ENCODE measurements at places on chromosomes 1 and 21.

DNA sequence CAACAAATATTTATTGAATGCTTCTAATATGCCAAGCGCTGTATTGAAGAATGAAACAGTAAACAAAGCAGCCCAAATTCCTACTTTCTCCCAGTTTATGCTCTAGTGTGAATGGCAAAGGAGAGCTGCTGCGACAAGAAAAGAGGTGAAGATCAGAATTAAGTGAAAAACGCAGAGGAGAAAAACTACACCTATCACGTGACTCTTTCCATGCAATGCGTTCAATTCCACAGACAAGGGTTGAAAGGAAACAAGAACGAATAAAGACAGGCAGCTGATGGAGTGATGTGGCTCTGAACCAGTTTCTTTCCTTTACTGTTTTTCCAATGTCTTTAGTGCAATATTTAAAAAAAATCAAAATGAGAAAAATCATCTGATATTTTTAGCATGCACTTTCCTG is 23.6 kb downstream of the MT1HL1 start:
- DNase-seq: no peak

GRCh38 chr1:149933208-149933607 is 3.5 kb downstream of the MTMR11 start:
- DNase-seq: no peak

GRCh38 chr1:162055062-162055461 is 14.4 kb upstream of the NOS1AP start:
- DNase-seq: no peak

GRCh38 chr1:209155546-209155945 is 428.0 kb upstream of the CAMK1G start:
- DNase-seq: no peak

- DNase-seq: peak; percentile 14
Measured at GRCh38 chr1:55257958-55258357, 42.8 kb upstream of the USP24 start.

GRCh38 chr21:43810505-43811261 is 21.3 kb downstream of the RRP1 start:
- DNase-seq: peak; percentile 91

- DNase-seq: no peak
Measured at GRCh38 chr1:8976896-8977450, 31.3 kb downstream of the CA6 start.

DNA sequence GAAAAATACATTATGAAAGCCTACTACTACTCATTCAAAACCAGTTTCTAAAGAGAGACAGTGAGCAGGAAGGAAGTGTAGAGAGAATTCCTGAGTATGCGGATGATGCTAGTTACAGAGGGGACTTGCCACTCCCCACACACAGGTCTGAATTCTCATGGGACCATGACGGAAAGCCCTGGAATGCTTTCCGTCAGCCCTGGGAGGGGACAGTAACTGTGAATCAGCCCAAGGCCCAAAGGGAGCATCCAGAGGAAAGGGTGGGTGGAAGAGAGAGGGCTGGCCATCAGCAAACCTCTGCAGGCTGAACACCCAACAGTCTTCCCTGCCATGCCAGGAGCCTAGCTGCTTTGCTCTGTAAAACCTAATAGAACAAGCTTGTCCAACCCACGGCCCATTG is 36.4 kb downstream of the RCSD1 start:
- DNase-seq: no peak

- no peak for DNase-seq
Measured at GRCh38 chr1:223707256-223708000, 4.9 kb upstream of the CAPN2 start.

- DNase-seq: no peak
Measured at GRCh38 chr1:54107131-54107530, 45.7 kb downstream of the CDCP2 start.
